ENCODE measurements at places on chromosomes 16 and 17.
A peak's percentile ranks its signal among the peaks of the same experiment; 100 is the strongest.

DNA sequence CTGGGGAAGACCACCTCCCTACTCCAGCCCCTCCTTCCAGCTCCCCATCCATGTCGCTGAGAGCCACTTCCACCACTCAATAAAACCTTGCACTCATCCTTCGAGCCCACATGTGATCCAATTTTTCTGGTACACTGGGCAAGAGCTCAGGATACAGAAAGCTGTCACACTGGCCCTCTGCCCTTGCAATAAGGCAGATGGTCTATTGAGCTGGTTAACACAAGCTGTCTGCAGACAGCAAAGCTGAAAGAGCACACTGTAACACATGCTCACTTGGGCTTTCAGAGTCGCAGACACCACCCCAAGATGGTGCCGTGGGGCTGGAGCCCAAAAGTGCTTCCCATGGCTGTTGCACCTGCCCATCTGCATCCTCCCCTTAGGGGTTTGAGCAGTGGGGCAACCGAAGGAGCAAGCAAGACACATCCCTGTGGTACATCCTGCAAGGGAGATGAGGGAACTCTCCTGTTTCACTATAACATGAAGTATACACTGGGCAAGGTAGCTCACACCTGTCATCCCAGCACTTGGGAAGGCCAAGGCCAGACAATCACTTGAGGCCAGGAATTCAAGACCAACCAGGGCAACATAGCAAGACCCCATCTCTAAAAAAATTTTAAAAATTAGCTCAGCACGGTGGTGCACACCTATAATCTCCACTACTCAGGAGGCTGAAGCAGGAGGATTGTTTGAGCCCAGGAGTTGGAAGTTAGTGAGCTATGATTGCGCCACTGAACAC lies 52.8 kb upstream of the C17orf78 start:
- DNase-seq, result peak; percentile 82

GRCh38 chr17:49821916-49822315 lies 26.0 kb downstream of the TAC4 start:
- DNase-seq, result no peak

DNA sequence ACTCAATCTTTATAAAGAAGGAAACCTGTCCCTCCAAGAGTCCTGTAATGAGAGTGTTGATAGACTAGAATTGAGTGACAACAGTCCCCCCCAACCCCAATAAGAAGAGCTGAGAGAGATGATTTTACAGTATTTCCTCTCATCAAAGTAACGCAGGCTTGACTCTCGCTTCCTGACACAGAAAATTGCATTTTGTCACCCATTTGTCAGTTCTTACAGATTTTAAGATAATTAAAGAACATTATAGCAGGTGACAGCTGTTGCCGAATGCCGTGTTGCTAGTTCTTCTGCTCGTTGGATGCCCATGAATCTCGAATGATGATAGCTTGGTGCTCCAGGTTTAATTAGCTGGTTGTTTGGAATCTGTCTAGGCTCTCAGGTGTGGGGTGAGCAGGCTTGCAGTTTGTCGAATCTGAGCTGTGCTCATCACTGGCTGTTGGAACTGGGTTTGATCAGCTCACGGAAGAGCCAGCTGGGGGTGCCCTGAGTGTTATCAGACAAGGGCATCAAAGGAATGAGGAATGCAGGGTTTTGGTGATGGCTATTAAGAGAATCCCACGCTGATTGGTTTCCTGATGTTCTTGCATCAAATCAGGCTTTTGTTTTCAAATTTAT lies 84.8 kb upstream of the CPHXL start:
- peak; percentile 27 for DNase-seq

- no peak for DNase-seq
These were observed 31.8 kb downstream of the HNF1B start for GRCh38 chr17:37713028-37713431.

- DNase-seq, result no peak
These were observed 232.4 kb downstream of the IRX3 start for GRCh38 chr16:54053891-54054820.

- DNase-seq, result peak; percentile 91
These were observed 23.0 kb downstream of the NPTX1 start for GRCh38 chr17:80453126-80453997.

DNA sequence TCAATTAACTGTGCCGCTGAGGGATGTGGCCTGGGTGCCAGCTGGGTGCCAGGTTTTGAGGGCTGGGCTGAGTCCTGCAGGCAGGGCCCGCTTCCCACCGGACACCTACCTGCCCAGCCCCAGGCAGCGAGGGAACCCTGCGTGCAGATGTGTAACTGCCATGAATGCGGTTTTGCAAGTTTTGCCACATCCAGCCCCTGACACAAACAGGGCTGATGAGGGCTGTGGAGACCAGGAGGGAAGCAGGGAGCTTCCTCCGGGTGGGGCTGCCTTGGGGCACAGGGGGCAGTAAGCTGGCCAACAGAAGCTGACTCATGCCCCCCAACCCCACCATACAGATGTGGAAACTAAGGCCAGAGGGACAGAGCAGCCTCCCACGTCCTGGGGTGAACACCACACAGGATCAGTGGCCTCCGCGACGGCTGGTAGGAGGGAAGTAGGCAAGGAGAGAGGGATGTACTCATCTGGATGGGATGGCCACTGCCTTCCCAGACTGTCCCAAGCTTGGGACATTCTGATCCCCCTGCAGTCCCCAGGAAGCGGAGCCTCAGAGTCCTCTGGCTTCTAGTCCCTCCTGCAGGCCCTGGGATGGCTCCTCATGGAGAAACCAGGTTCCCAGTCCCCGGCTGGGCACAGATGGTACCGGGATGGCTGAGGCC lies 1.6 kb downstream of the UBALD1 start:
- DNase-seq, result no peak

DNA sequence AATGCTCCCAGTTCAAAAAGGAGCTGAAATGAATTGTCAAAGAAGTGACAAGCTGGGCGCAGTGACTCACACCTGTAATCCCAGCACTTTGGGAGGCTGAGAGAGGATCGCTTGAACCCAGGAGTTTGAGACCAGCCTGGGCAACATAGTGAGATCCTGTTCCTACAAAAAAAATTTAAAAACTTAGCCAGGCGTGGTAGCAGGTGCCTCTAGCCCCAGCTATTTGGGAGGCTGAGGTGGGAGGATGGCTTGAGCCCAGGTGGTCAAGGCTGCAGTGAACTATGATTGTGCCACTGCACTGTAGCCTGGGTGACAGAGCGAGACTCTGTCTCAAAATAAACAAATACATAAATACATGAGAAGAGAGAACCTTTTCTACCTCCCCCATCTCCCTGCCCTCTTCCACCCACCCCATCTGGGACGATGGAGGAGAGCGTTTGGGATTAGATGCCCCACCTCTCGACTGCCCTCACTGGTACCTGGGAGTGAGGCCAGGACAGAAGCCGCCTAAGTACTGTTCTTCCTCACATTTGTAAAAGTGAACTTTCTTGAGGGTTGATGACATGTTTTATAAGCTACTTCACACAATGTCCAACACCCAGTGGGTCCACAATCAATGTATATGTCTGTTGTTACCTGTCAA lies 2.4 kb downstream of the IL4R start:
- no peak for DNase-seq

DNA sequence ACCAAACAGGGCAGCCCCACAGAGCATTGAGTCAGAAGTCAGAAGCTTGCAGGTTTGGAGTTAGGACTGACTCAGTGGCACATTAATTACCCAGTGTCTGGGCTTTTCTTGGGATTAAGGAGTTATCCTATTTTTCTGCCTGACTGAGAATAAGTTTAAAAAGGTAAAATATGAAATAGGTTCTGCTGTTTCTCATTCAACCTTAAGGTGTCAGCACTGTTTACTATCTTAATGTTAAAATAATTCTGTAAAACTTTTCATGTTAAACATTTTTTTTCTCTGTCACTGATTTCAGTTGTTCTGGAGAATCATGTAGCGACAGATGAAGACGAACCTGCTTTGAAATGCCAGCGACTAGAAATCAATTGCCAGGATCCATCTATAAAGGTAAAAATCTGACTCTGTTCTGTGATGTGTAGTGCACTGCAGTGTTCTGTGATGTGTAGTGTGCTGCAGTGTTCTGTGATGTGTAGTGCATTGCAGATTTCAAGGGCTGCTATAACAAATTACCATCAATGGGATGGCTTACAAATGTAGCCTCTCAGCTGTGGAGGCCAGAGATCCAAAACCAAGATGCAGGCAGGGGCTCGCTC lies 128.0 kb downstream of the LAT start:
- no peak for DNase-seq

DNA sequence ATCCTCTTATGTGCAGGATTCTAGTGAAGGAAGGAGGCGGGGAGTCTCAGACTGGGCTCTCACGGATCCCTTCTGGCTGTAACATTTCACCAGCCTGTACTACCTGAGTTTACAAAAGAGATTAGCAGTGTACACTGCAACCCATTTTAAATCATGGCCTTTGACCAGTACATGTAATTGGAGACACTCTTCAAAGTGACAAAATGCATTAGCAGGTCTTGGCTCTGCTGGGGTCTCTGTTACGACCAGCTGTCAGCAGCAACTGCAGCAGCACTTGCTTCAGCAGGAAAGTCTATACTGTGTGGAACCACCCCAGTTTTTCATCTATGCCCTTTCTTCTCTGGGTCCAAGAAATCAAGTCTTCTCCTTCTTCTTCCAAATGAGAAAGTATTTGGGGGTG lies 322.8 kb upstream of the ASIC2 start:
- DNase-seq, result no peak

- DNase-seq, result no peak
These were observed 94.8 kb downstream of the TNFRSF13B start for GRCh38 chr17:16877099-16877498.

DNA sequence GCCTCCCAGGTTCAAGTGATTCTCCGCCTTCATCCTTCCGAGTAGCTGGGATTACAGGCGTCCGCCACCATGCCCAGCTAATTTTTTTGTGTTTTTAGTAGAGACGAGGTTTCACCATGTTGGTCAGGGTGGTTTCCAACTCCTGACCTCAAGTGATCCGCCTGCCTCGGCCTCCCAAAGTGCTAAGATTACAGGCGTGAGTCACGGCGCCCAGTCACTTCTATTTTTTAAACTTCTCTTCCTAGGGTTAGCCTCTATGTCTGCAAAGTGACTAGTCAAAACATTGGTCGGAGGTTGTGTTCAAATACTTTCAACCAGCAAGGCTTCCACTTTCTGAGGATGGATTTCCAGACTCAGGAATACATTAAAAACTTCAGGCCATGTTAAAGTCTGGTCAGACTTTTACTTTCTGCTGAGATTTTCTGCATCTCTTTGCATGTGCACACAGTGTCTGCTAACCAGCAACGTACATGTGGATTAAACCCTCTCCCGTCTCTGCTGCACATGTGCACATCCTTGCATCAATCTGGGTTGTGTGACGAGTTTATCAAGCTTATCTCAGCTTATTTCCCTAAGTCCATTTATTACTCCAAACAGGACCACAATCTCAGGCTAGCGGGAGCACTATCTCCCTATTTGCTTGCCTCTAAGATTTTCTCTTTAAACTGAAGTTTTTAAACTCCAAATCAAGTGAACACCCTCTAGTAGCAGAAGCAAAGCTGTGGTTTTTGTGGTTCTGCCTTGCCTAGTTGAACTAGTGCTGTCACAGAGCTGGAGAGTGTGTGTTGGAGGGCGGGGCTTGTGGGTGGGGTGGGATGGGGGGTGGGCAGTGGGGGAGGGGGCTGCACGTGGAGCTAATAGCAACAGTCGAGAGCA lies 525.2 kb upstream of the GOT2 start:
- no peak for DNase-seq

- DNase-seq, result no peak
These were observed 14.4 kb downstream of the CACNB1 start for GRCh38 chr17:39183045-39183444.

GRCh38 chr16:9124908-9125584 lies 33.6 kb downstream of the HAPSTR1 start:
- DNase-seq, result no peak

DNA sequence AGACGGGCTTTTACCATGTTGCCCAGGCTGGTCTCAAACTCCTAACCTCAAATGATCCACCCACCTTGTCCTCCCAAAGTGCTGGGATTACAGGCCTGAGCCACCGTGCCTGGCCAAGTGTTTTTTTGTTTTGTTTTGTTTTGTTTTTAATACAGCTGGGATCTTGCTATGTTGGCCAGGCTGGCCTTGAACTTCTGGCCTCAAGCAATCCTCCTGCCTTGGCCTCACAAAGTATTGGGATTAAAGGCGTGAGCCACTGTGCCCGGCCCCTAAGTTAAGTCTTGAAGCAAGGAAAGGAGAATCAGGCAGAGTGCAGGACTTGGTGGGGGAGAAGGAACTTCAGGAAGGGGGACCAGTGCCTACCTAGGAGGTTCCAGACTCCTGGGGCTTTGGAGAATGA lies 51.7 kb upstream of the NOL11 start:
- DNase-seq, result no peak

GRCh38 chr16:15988268-15989013 lies 39.0 kb downstream of the ABCC1 start:
- DNase-seq, result peak; percentile 30

DNA sequence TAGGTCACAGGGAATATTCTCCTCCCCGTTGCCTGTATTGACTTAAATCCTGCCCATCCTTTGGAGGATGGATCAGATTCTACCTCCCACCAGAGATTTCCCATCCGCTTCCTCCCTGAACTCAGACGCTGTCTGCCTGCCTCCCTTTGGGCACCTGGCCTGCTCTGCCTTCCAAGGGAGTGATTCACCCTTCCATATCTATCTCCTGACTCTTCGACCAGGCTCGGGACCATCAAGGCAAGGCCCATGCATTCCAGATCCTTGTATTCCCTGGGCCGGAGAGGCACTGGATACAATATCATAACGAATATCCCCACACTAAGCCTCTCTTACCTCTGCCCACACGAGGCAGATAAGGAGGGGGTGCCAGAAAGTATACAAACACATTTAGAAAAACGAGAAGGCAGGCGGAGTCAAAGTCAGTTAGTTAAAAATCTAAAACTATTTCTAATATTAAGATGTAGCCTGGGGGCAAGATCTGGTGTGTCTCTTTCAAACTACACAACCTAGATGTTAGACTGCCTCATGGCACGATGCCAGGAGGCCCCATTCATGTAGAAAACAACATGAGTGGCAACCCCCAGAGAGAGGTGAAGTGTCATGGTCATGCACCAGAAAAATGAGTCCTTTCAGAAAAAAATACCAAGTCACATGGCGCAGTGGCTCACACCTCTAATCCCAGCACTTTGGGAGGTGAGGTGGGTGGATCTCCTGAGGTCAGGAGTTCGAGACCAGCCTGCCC lies 9.2 kb downstream of the PMP22 start:
- no peak for DNase-seq

- DNase-seq, result no peak
These were observed 1.6 kb downstream of the KIF22 start for GRCh38 chr16:29791845-29792807.

GRCh38 chr16:4917117-4917516 lies 19.8 kb downstream of the PPL start:
- no peak for DNase-seq

Data from NCI-H2171 treated with DMSO at 0.1 percent for 48 hours (cell line).